Muscle of leg (tissue), 16 donors: ENCODE measurements at places on chromosomes 5 and 9. TPM values are rescaled to one million over a fixed set of nuclear protein-coding genes. Genes with fewer than 3 reads are reported as not detected.

The URM1 gene
- total RNA-seq = 48.3 TPM

DNA sequence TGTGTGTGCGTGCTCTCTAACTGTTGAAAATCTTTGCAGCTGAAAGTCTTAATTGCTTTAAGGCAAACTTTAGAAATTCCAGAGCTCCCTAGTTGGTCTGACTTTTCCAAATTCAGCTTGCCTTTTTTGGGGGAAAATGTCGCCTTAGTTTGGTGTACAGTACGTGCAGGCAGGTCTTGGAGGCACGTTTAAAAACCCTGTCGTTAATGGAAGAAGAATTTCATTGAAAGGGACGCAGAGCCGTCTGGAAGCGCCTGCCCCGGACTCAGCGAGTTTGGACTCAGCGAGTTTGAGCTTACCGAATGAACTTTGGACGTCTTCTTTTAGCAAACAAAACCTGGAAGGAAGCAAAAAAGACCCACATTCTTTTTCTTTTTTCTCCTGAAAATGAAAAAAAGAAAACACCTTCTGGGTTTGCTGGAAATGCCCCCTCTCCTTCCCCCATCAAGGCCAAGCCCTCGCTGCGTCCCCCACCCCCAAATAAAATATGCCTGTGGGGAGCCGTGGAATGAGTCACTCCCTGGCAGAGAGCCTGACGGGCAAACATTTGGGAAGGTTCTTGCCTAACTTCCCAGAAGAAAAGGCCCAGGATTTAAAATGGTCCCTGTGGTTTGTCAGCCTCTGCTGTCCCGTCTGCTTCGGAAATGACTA is 1.5 kb downstream of the NEK6 start:
- peak; percentile 79 for DNase-seq

GRCh38 chr5:149860801-149861322 is 83.7 kb downstream of the PDE6A start:
- DNase-seq = peak; percentile 39

DNA sequence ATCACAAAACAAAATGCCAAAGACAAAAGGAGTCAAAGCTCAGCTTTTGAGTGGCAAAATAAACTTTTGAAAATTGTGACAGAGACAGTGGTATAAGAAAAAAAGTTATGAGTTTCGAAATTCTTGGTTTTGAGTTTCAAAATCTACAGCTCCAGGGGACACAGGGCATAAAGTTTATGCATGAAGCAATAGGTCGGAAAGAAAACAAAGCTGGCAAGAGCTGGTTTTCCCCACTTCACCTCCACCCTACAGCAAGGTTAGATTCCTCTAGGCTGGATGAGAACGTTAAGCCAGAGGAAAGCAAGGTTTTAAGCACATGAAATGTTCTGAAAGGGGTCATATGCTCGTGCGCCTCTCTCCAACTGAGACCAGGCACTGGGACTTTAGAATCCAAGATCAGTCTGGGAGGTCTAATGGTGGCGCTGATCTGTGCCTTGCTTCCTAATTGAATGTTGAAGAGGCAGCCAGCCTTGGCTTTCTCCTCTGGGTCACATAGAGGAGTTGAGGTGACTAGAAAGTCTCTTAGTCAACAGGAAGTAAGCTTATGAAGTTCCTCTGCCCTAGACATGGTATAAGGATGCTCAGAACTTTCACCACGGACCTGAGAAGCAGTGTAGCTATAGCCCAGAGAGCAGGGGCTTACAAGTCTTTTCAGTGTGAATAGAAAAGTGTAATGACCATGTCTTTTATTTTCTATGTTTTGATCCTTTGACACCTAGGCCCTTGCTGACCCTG is 167.7 kb upstream of the DMAC1 start:
- DNase-seq = no peak

The IFNA21 gene
- not detected for total RNA-seq

GRCh38 chr5:103951776-103952175 is 389.2 kb upstream of the NUDT12 start:
- DNase-seq = no peak

The SERF1A gene
- 2.8 TPM for total RNA-seq

The KCNIP1 gene
- total RNA-seq = 3.7 TPM

DNA sequence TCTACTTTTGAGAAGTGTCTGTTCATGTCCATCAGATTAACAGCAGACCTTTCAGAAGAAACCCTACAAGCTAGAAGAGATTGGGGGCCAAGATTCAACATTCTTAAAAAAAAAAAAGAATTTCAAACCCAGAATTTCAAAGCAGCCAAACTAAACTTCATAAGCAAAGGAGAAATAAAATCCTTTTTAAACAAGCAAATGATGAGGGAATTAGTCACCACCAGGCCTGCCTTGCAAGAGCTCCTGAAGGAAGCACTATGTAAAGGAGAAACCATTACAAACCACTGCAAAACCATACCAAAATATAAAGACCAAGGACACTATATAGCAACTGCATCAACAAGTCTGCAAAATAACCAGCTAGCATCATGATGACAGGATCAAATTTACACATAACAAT is 124.6 kb upstream of the PDE4D start:
- DNase-seq = no peak

DNA sequence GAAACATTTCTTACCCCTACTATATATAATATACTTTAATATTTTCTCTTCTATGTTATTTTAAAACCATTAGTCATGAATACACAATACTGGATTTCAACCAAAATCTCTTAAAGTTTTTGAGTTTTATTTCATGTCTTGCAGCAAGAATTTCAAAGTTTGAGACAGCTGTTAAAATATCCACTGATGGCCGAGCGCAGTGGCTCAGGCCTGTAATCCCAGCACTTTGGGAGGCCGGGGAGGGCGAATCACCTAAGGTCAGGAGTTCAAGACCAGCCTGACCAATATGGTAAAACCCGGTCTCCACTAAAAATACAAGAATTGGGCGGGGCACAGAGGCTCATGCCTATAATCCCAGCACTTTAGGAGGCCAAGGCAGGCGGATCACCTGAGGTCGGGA is 59.7 kb upstream of the DAPK1 start:
- DNase-seq = no peak

The PCDHA7 gene
- 0.13 TPM for total RNA-seq

DNA sequence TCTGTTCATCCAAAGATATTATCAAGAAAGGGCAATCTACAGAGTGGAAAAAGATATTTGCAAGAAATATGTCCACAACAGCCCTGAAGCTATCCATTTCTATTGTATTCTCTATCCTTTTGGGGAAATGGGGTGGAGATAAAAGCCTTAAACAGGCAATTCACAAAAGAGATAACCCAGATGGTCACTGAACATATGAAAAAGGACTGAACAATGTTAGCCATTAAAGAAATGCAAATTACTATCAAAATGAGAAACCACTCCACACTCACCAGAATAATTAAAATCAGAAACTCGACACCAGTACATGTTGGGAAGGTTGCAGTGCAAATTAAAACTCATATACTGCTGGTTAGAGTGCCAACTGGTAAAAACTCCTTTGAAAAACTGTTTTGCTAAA is 955.2 kb upstream of the DMAC1 start:
- no peak for DNase-seq

DNA sequence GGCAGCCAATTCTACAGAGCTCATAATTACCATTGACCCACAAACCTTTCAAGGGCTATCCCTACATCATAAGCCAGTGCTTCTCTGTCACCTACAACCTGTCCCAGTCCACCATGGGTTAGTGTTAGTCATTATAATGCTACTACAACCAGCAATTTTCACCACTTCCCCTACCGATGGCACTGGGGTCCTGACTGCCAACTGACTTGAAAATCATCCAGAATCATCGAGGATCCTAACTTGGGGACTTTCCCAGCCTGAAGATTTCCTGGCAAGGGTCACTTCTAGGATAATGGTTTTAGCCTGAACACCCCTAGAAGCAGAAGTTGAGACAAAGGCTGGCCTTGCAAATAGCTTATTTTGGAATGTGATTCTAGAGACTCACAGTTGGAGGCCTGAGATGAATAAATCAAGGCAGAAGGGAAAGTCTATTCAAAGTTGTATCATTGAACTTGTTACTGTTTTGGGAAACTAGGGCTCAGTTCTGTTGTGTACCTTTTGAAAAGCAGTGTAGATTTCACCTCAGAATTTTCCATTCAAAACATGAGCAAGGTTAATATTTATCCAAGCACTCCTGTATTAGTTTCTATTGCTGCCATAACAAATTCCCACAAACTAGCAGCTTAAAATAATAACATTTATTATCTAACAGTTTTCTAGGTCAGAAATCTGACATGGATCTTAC is 633.0 kb downstream of the LRRC70 start:
- DNase-seq = no peak

- DNase-seq = no peak
These were observed 394.6 kb downstream of the PSAT1 start for GRCh38 chr9:78691542-78691941.

- peak; percentile 97 for DNase-seq
These were observed 146.1 kb downstream of the GAS1 start for GRCh38 chr9:86801246-86801645.

- peak; percentile 92 for DNase-seq
These were observed at the start of gene MAN2A1 for GRCh38 chr5:109689740-109690241. TSS of gene MAN2A1 (plus strand) at chr5:109689927. CDS start at chr5:109690418, 491 bp downstream.

GRCh38 chr5:9987101-9987500 is 262.6 kb downstream of the ATPSCKMT start:
- DNase-seq = no peak

The PCDHGA9 gene
- 3.8 TPM for total RNA-seq

GRCh38 chr5:158881091-158881880 is 218.4 kb downstream of the EBF1 start:
- no peak for DNase-seq

GRCh38 chr5:15376803-15377202 is 123.2 kb upstream of the FBXL7 start:
- no peak for DNase-seq

DNA sequence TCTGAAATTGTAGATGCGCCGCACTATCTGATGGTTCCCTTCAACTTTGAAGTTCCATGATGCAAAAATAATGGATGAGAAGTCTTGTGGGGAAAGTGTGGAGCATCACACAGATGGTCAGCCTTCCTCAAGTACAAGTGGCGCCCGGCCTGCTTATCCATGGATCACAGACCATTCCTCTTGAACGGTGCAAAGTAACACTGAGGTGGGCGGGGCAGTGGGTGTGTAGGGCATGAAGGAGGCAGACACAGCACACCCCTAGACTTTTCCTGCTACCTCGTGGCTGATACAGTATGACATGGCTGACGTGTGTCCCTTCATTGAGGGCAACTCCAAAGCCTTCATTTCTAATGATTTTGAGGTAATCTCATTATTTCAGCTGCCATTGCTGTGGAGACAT is 2.5 kb upstream of the GNG10 start:
- no peak for DNase-seq

DNA sequence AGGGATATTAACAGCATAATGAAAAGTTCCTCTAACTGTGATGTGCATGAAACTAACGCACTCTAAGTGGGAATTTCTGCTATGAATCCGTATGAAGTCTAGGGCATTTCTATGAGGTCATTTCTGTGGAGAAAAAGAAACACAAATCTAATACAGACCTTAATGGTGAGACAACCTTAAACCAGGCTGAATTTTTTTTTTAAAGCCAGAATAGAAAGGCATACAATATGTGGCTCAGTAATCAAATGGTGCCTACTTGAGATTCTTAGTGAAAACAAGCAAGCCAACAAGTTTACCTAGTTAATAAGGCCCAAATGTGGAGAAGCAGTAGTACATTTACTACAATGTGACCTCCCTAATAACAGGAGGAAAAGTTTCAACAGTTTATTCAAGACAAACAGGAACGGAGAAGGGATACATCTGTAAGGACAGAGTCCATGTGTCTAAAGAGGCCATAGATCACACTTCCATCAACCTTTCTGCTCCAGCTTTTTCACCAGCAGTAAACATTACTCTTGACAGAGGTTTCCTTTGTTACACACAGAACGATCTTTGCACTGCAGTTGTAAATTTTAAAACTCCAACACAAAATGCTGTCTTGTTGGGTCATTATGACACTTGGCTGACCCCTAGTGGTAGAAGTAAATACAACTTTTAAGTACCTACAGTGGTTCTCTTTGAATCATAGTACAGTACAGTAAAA is 26.2 kb downstream of the CARNMT1 start:
- peak; percentile 91 for DNase-seq

DNA sequence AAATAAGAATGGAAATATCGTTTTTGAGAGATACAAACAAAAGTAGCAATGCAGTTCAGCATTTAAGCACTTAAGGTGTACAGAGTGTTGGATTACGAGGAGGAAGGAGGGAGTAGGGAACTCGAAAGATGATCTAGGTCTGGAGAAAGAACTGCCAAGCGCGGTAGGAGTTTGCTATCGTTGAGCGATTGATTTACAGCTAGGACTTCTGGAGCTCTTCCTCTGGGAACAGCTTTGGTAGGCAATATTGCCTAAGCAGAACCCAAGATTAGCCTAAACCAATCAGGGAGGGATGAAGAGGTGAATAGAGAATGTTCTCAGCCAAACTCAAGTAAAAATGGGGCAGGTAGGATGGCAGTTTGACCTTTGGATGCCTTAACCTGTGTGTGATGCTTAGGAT is 965 bp downstream of the CLTA start:
- peak; percentile 23 for DNase-seq

- peak; percentile 83 for DNase-seq
These were observed 62.8 kb downstream of the IPPK start for GRCh38 chr9:92607088-92607487.
